ENCODE measurements at places on chromosomes 12 and 14. TPM values are rescaled to one million over a fixed set of nuclear protein-coding genes. Genes with fewer than 3 reads are reported as not detected.

NKX2-1 gene
- not detected for total RNA-seq

TSPAN19 gene
- 1.9 TPM for total RNA-seq

CNTN1 gene
- total RNA-seq, result 350 TPM

FERMT2 gene
- total RNA-seq, result 60.8 TPM

LRTM2 gene
- total RNA-seq, result 3.5 TPM

PPP1R1A gene
- 12.8 TPM for total RNA-seq

KRT5 gene
- total RNA-seq, result 0.18 TPM

RIN3 gene
- 1.5 TPM for total RNA-seq

CACNA2D4 gene
- 0.45 TPM for total RNA-seq

METTL3 gene
- 77.7 TPM for total RNA-seq

CCDC177 gene
- 4.5 TPM for total RNA-seq

COX14 gene
- total RNA-seq, result 15.3 TPM

KLRC1 gene
- not detected for total RNA-seq

ASIC1 gene
- 20.5 TPM for total RNA-seq

CAPZA3 gene
- total RNA-seq, result not detected

SDR9C7 gene
- 0.18 TPM for total RNA-seq

CDK2 gene
- 25.7 TPM for total RNA-seq

AMDHD1 gene
- 0.54 TPM for total RNA-seq

CPSF2 gene
- total RNA-seq, result 17.1 TPM

POTEG gene
- not detected for total RNA-seq

HOXC12 gene
- total RNA-seq, result not detected

PPP4R4 gene
- total RNA-seq, result 3.0 TPM

PLD4 gene
- 3.9 TPM for total RNA-seq

TGM1 gene
- total RNA-seq, result 1.1 TPM

CLEC9A gene
- total RNA-seq, result not detected

ARHGEF40 gene
- total RNA-seq, result 27.2 TPM

OSBPL8 gene
- 124 TPM for total RNA-seq

LMNTD1 gene
- total RNA-seq, result 1.1 TPM

CDH24 gene
- 17.5 TPM for total RNA-seq

ADAM21 gene
- total RNA-seq, result 0.18 TPM

RGS6 gene
- 15.0 TPM for total RNA-seq

RNASE7 gene
- not detected for total RNA-seq

TMEM229B gene
- total RNA-seq, result 16.0 TPM

Measured in cerebellum (tissue), 4 donors.